NCI-H1105 (cell line): ENCODE measurements at places on chromosomes 3 and 15.

DNA sequence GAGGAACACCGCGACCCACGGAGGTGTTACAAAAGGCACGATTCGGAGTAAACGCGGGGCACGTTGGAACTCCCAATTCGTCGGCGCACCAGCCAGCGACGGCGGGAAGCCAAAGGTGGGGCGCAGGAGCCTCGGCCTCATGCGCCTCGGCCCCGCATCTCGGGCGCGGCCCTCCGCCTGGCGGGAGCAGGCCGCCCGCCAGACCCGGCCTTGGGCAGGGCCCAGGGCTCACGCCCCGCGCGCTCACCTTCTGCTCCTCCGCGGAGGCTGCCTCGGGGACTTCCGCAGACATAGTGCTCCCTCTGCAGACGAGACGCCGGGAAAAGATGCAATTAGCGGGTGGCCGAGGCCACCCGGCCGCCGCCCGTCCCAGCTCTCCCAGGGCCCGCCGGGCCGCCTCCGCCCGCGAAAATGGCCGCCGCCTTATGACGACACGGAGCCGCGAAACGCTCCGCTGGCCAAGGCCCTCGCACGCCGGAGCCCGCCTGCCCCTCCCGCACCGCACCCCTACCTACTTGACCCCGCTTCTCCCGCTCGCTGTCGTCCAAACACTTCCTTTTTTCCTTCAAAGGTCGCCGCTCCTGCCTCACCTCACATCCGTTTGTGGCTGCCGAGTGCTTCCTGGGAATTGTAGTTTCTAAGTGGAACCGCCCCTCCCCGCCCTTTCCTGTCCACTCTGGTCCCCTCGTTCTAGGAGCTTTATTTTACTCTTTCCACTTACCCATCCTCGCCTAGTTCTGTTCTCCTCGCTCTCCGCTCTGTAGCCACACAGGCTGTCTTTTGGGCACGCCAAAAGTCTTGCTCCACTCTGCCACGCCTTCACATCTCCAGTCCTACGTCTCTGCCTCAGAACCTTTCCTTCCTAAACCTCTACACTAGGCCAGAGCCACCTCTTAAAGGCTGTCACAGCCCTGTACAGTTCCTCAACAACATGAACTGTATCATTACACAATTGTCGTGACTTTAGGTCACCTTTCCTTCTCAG is at the start of gene ARPP19:
Gene ARPP19, minus strand, starts transcription at position 430 of the 985 bp plus-strand sequence. Its CDS starts 138 bp downstream, at position 292.
- DNase-seq, result peak; percentile 80

- no peak for DNase-seq
Observed at GRCh38 chr15:85490856-85491255, 110.5 kb downstream of the AKAP13 start.

DNA sequence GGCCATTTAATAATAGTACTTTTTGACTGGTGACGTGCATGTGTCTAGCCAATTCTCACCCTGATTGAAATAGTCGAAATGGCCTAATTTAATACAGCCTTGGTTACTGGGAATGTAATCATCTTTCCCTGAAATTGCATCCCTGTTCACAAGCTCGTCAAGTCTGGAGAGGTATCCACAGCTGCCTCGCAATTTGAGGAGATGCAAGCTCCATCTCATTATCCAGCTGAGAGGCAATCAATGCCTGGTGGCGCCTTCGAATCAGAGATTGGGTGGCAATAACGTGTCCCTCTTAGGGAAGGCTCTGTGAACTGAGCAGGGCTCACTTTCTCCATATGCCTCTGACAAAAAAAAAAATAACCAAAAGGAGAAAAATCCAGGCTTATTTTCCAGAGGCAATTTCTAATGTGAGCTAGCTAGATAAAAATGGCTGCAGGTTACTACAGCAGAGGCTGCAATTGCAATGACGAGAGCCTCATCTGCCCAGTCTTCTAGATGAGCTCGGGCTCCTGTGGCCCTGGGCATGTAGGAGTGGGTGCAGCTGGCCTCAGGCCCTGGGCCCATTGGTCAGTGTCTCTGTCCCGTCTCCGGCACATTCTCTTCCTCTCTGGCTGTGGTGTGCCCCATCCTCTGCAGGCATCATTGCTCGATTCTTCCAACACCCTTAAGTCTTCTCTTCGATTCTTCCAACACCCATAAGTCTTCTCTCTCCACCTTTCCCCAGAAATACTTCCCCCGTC is 487.5 kb downstream of the GABRG3 start:
- DNase-seq, result no peak

- no peak for DNase-seq
Observed at GRCh38 chr3:7843441-7843840, 658.2 kb upstream of the LMCD1 start.

- no peak for DNase-seq
Observed at GRCh38 chr15:99006146-99006545, 1.4 kb downstream of the PGPEP1L start.

- no peak for DNase-seq
Observed at GRCh38 chr3:171204942-171205341, 178.4 kb upstream of the SLC2A2 start.

GRCh38 chr3:17079933-17080332 is 195.2 kb downstream of the PLCL2 start:
- DNase-seq, result no peak

- DNase-seq, result no peak
Observed at GRCh38 chr3:196009456-196009855, 72.4 kb downstream of the TFRC start.

DNA sequence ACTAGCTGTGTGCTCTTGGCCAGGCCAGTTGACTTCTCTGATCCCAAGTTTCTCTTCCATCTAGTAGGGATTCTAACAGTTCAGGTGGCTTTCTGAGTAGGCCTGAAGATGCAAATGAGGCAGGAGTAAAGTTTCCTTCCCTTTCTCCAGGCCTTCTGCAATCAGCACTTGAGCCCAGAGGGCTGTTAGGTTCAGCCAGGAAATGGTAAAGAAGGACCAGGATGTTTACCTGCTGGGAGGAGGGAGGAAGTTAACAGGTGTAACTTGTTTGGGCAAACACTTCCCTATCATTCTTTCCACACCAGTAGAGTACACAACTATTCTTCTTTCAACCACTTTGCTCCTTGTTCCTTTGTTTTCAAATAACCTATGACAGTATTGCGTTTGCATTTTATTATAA is 13.3 kb upstream of the TNFSF10 start:
- DNase-seq, result no peak

DNA sequence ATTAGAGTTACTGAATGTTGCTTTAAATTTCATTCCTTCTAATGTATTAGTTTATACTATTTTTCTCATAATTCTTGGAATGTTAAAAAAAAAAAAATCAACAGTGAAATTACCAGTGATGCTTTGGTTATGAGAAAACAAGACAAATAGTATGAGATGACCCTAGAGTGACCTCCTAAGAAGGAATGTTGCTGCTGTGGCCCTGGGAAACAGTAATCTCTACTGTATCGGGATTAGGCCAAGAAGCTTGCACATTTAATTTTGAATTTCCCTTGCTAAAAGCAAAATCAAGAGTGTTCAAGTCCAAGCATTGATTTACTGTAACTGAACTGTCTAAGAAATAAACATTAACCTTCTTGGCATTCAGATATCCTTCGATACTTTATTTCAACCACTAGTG is 18.1 kb downstream of the TOPBP1 start:
- no peak for DNase-seq

GRCh38 chr3:29614954-29615353 is 334.1 kb downstream of the RBMS3 start:
- no peak for DNase-seq

GRCh38 chr3:102301155-102301880 is 133.5 kb upstream of the ZPLD1 start:
- no peak for DNase-seq

DNA sequence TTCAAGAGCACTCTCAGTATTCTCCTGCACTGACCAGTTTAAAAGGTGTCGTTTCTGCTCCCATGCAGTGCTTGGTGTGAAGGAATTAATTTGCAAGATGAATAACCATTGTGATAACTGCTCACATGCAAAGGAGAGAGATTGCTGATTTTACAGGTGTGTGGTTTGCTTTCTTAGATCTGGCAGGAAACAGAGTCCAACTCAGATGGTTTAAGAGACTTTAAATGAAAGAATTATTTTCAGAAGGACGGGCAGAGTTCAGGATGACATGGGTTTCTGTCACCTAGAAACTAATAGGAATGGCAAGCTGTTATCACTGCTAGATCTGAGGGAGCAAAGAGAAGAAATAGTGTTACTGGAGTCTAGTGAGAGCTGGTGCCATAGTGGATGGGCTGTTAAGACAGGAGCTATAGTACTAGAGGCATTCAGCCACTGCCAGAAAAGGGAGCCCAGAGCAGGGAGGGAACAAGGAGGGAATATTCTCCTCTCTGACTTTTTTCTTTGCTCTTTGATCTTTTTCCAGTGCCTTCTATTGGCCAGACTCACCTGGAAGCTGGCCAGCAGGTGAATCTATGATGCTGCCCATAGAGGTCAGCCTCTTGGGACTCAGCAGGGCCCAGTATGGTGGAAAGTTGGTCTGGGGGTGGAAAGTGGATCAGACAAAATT is 14.9 kb downstream of the ATXN7 start:
- no peak for DNase-seq

DNA sequence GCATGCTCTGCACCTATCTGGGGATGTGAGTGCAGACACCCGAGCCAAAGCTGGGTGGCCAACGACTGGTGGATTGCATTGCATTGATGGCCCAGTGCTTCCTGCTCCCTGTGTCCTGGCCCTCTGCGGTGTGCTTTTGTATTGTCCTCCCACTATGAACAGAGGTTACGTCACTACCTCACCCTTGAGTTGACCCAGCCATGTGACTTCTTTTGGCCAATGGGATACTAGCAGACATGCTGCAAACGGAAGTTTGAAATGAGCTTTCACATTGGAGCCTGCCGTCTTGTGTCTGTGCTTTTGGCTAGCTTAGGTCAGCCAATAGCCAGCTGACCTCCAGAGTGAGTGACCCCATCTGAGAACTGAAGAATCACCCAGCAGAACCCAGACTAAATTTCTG is 15.3 kb upstream of the TBC1D21 start:
- DNase-seq, result no peak

DNA sequence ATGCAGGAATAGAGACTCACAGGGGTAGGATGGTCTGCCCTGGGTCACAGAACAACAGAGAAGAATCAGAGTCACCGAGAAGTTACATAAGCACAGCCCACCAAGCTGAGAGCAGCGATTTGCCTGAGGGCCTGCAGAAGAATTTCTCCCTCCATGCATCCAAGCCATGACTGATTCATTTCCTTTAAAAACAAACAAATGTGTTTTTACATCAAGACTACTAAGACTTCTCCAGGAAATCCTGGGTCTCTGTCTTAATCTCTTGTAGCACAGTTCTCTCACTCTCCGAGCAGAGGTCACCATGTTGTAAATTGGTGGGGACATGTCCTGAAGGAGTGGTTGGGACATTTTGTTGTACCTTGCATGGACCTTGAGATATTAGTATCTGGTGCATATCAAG is 159.8 kb downstream of the THSD4 start:
- DNase-seq, result no peak

GRCh38 chr3:18725668-18726407 is 300.7 kb upstream of the SATB1 start:
- no peak for DNase-seq

DNA sequence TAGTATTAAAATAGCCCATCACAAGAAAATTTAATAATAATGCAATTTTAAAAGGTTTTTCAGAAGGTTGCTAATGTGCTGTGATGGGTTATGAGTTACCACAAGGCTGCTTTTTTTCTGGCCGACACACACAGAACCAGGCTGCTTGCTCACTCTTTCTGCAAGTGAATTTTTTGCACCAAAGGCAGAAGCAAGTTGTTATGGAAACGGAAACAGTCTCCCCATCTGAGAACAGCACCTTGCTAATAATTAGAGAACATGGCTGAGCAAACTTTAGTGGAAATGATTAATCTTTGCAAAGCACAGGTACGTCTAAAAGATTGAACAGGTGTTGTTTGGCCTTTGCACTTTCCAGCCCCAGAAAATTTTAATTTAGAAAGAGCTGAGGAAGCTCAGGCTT is 51.0 kb downstream of the CACNA2D3 start:
- no peak for DNase-seq

DNA sequence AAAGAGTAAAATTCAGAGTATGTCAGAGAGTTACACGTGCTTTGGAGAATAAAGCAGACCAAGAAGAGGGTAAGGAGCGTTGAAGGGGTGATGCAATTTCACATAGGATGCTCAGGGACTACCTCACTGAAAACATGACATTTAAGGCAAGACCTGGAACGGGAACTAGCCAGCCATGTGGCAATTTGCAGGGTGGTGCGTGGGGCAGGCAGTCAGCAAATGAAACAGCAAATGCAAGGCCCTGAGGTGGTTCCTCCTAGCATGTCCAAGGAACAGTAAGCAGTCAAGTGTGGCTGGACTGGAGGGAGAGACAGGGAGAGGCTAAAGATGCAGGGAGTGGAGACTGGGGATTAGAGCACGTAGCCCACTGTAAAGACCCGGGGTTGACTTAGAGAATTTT is 146.1 kb upstream of the LPP start:
- no peak for DNase-seq

- DNase-seq, result no peak
Observed at GRCh38 chr3:191154827-191155226, 44.2 kb upstream of the OSTN start.

GRCh38 chr15:71806452-71806931 is 3.9 kb upstream of the NR2E3 start:
- no peak for DNase-seq

GRCh38 chr3:138297059-138297607 is 32.5 kb downstream of the NME9 start:
- DNase-seq, result no peak

DNA sequence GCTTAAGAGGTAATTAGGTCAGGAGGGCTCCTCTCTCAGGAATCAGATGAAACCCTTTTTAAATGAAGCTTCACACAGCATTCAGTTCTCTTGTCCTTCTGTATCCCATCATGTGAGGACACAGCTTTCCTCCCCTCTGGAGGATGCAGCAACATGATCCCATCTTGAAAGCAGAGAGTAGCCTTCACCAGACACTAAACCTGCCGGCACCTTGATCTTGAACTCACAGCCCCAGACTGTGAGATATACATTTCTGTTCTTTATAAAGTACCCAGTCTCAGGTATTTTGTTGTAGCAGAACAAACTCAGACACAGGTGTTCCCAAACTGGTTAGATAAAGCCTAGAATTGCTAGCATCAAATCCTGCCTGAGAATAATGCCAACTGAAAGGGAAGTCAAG is 83.7 kb upstream of the PRICKLE2 start:
- no peak for DNase-seq

GRCh38 chr3:33364531-33365128 is 75.6 kb downstream of the UBP1 start:
- DNase-seq, result no peak

DNA sequence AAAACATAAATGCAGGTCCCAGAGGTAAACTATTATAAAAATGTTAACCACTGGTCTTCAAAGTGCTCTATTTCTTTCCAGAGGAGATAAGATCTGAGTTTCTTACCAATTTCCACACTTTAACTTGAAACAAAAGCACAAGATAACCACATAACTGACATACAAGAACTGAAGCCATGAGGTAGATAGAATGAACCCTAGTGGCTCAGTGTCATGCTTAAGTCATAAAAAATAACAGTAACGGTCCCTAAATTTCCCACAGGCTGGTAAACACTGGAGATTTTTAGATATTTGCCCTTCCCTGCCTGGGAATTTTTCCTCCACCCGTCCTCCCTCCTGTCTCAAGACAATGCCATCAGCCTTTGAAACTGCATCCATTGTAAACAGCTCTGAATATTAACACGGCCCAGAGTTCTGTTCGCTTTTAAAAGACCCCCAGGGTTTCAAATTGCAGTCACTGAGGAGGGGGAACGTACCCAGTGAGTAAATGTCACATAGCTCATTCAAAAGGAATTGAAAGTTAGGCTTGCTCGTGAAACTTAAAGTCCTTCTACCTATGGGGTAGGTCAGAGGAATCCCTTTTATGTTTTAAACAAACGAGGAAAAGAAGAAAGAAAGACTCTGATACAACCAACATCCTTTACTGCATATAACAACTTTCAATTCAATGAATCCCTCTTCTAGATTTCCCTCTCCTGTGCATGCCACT is 5.7 kb downstream of the LRIG1 start:
- DNase-seq, result no peak
